EH (cell line): ENCODE measurements at places on chromosomes 12 and 14.

DNA sequence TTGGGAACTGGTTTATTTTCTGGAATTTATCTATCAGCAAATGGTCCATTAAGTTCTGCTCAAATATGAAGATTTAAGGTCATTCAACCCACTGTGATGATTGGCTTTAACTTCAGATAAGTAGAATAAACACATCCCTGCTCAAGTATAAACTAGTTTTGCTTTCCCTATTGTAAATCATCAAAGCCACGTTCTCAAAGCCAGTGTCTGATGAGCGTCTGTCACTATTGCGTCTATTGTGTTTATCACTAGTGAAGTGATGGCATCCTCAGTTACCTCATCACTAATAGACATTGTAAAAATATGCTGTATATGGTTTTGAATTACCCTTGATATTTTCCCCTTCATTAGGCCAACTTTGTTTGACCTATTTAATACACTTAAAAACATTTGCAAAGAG, 351.3 kb downstream of the BCAT1 start:
- no peak for DNase-seq

DNA sequence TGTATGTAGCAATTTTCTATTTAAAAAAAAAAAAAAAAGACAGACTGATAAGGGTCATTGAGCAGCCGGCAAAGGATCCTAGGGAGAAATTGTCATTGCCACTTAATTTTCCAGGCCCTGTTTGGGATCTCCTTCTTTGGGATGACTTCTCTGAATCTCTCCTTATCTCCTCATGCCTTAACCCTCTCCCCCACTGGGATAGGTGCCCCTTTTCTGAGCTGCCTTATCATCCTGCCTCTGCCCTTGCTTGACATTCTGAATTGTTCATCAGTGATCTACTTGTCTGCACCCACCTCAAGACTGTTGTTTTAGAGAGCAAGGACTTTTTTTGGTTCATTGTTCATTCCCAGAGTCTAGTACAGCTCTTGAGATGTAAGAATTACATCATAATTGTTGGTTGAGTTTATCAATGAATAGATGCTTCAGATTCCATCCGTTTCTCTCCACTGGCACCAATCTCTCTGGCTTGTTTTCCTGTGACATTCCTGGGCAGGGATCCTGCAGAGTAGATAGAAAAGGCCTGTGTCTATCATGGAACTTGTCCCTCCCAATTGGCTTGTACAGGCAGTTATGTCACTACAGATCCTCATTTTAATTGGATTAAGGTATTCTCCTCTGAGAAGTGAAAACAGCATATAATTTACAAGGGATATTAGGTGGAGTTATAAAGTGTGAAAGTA, 42.6 kb downstream of the SOCS2 start:
- DNase-seq, result peak; percentile 64

DNA sequence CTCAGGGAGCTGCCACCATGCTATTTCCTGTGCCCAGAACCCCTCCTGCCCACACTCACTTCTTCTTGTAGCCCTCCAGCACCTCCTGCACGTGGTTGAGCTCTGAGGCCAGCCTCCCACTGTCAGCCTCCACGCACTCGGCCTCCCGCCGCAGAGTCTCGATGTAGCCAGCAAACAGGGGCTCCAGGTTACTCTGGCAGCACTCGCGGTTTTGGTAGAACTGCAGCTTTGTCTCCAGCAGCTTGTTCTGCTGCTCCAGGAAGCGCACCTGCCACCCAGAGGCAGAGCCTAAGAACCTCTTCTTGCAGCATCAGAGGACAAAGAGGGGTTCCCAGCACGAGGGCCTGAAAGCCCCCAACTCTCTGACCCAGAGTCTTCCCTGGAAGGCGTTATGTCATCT, 2.1 kb downstream of the KRT83 start:
- DNase-seq, result no peak

GRCh38 chr14:104355101-104356019, 217.0 kb downstream of the KIF26A start:
- DNase-seq, result no peak

DNA sequence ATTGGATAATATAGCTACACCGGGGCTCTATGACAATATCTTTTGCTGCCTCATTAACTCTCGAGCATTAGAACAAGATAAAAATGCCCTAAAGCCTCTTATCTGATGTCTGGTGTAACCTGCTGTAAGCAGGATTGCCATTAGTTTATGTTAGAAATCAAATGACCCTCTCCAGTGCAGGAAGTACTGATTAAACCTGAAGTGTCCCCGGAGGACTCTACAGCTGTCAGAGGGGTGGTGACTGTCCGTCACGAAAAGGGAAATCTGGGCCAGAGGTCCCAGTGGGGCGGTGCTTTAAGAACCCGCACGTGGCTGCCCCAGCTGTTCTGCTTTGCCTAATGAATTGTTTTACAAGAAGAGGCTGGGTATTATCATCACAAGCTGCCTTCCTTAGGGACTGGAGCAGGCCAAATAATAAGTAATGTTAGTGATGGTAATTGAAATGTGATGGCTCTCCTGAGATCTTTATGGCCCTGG, 55.7 kb downstream of the LIN52 start:
- DNase-seq, result no peak

DNA sequence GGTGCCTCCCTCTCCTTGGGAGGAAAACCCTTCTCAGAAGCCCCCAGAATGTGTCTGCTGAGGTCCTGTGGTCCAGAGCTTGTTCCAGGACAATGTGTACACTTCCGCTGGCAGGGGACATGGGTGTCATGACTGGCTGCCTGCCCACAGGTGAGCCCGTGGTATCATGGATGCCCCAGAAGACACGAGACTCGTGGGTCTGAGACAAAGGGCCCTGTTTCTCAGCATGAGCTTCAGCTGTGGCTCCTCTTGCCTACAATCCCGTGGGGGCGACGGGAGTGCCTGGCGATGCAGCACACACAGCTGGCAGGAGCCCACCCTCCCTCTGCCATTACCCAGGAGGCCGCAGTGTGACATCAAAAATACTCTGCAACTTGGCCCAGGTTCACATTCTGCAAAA, 7.0 kb downstream of the TMEM121 start:
- no peak for DNase-seq

DNA sequence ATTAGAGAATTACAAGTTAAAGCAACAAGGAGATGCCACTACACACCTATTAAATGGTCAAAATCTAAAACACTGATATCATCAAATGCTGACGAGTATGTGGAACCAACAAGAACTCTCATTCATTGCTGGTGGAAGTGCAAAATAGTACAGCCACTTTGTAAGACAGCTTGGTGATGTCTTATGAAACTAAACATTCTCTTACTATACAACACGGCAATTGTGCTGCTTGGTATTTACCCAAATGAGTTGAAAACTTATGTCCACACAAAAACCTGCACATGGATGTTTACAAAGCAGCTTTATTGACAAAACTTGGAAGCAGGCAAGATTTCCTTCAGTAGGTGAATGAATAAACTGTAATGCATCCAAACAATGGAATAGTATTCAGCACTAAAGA, 3.2 kb downstream of the TMBIM4 start:
- DNase-seq, result no peak

GRCh38 chr14:105055334-105055733, 9.9 kb downstream of the GPR132 start:
- no peak for DNase-seq

GRCh38 chr12:25979563-25979962, 21.1 kb downstream of the RASSF8 start:
- peak; percentile 52 for DNase-seq

DNA sequence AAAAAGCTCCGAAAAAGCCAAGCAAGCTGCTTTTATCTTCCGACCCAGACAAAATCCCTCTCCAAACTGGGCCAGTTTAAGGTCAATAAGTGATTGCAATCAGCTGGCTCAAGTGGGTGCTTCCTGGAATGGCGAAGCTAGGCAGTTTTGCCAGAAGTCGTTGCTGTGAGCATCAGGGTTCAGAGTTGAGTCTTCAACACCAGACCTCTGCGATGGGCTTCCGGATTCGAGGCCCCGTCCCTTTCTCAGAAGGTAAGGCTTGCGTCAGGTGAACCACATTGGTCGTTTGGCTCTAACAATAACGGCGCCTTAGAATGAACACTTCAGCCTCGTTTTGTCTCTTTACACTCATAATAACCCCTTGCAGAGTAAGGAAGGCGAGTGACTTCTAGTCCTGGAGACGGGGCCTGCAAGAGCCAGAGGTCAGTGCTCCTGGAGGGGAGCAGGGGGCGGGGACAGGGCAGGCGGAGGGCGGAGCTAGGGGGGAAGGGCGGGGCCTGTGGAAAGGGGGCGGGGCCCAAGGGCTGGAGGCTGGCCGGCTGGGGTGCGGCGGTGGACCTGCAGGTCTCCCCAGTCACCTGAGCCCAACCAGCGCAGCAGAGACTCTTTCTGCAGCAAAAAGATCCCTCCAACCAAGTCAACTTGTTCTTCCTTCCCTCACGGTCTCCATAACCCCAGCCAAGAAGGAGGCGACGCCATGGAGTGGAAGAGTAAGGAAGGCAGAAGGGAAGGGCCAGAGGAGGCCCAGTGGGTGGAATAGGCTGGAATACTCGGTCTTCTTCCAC, 34.0 kb upstream of the NFYB start:
- no peak for DNase-seq

GRCh38 chr12:1320021-1320420, 274.4 kb downstream of the FBXL14 start:
- DNase-seq, result no peak

- DNase-seq, result no peak
Measured at GRCh38 chr12:22322091-22322490, 12.4 kb downstream of the ST8SIA1 start.

DNA sequence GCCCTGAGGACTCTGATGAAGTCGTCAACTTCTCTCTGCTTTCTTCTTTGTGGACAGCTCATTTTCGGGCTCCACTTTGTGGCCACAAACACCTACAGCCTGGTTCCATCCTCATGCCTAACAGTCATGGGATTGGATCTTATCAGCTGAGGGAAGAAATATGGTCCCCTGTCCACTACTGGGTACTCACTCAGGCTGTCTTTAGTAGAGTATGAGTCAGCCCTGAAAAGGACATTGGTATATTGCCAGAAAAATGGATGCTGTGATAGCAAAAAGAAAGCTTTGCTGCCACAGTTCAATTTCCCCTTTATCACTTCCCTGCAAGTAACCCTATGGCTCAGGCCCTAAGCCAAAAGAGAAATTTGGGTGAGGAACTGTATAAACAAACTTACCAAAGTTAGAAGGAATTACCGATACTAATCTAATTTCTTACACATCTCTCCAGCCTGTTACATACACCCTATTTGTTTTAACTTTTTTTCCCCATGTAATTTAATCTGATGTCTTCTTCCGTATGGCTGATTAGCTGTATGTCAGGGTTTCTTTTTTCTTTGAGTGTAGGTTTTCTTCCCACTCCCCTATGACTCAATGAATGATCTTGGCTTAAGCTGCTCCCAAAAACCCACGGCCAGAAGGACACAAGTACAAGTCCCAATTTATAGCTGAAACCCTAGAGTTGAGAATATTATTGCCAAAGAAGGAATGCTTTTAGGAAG, 29.1 kb downstream of the MTHFD1 start:
- DNase-seq, result peak; percentile 68

- no peak for DNase-seq
Measured at GRCh38 chr14:39085933-39086332, 17.1 kb downstream of the SEC23A start.

DNA sequence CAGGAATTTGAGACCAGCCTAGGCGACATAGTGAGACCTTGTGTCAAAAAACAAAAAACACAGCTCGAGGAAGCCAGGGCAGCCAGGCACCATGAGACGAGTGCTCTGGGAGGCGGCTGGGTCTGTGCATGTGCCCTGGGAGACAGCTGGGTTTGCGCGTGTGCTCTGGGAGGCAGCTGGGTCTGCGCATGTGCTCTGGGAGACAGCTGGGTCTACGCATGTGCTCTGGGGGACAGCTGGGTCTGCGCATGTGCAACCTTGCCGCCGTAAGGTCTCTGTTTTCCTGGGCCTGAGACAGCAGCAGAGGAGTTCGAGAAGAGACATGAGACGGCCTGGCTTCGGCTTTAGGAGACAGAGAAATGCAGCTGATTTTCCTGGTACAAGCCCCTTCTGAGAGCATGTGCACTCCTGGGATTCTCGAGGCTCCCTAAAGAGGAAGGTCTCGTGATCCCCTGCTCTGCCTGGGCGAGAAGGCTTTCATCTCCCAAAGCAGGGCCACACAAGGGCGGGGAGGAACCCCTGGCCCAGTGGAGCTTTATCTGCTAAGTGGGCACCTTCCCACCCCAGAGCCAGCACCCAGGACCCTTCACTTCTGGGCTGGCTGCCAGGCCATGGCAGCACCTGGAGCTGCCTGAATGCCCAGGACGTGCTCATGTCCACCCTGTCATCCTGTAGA, 3.5 kb upstream of the BDKRB1 start:
- no peak for DNase-seq

- peak; percentile 77 for DNase-seq
Measured at GRCh38 chr12:53173085-53173715, 7.3 kb upstream of the ZNF740 start.

GRCh38 chr14:59507752-59508103, 23.4 kb downstream of the JKAMP start:
- DNase-seq, result no peak

GRCh38 chr12:107091989-107092641, 1.2 kb downstream of the CRY1 start:
- DNase-seq, result peak; percentile 96

DNA sequence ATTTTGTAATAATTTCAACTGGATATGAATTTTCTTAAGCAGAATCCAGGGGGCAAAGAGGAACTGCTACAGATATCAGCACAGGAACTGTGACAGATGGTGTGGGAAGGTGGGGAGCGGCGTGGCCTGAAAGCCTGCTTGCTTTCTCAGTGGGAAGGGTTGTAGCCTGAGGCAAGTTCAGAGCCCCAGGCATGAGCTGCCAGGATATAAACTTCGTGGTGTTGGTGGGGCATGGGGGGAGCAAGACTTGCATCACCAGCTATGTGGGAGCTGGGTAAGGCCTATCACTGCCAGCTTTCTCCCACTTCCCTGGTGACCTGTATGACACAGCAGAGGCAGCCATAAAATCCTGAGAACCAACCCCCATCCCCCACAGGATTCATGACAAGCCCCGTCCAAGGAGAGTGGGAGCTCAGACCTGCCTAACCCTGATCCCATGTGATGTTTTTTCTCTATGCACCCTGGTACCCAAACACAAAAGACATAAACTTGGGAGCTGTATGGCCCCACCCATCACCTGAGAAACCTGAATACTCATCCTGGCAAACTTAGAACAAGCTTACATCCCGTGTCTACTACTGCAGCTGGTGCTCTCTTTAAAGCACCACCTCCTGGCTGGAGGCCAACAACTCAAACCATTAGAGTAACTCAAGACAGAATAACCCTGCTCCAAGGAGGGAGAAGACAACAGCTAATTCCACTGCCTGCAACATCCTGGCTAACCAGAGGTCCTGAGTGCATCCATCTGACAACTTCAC, 16.5 kb downstream of the CLEC1A start:
- peak; percentile 13 for DNase-seq

DNA sequence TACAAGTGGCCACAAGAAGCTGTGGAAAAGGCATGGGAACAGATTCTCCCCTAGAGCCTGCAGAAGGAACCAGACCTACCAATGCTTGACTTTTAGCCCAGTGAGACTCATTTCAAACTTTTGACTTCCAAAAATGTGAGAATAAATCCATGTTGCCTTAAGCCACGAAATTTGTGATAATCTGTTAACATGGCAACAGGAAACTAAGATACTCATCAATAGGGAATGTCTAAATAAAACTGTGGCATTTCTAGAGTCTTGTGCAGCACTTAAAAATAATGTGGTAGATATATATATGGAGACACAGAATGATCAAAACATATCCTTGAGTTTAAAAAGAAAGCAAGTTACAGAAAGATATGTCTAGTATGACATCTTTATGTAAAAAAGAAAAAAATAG, 12.0 kb downstream of the HECTD4 start:
- peak; percentile 47 for DNase-seq
